ENCODE measurements at places on chromosomes 16 and 17. TPM values are rescaled to one million over a fixed set of nuclear protein-coding genes. Genes with fewer than 3 reads are reported as not detected.

DNA sequence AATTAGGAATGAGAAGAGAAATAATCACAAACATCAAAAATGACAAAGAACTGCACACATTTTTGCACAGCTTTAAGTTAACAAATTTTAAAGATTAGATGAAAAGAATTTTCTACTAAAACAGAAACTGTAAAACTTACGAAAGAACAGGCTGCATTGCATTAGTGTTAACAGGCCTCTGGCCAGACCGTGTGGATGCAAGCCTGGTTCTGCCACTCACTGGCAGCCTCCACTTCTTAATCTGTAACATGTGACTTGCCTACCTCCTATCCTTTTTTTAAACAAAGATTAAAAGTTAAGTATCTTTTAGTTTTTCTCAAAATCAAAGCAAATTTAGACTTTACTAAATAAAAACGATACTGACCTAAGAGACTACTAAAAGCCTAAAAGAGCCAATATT is 37.5 kb downstream of the CREBBP start:
- no peak for DNase-seq

Gene C16orf96
- polyA plus RNA-seq: not detected

DNA sequence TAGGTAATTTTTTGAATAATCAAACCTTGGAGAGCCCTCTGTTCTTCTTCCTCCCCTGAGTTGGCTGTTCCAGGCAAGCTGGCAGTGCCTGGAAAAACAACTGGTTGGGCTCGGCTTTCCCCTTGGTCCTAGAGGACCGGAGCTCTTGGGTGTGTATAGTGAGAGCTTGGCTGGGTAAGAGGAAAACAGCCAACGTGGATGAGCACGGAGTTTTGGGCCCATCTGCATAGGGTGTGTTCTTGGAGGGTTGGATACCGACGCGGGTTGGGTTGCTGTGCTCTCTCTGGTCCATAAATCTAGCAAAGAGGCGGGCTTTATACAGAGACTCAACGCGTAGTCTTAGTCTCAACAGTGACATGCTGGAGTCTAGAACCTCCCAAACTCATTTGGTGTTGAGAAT is 23.2 kb downstream of the ITGB3 start:
- DNase-seq: peak; percentile 70

DNA sequence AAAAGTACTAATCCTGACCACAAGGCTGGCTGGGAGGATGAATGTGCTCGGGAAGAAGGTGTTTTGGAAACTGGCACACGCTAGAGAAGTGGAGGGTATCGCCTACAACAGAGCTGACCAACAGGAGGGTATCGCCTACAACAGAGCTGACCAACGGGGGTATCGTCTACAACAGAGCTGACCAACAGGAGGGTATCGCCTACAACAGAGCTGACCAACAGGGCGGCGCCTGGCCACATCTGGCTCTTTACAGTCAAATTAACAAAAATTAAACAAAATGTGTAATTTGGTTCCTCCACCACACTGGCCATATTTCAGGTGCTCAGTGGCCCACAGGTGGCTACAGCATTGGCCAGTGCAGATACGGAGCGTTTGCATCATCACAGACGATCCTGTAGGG is 153.5 kb downstream of the CMIP start:
- no peak for DNase-seq

DNA sequence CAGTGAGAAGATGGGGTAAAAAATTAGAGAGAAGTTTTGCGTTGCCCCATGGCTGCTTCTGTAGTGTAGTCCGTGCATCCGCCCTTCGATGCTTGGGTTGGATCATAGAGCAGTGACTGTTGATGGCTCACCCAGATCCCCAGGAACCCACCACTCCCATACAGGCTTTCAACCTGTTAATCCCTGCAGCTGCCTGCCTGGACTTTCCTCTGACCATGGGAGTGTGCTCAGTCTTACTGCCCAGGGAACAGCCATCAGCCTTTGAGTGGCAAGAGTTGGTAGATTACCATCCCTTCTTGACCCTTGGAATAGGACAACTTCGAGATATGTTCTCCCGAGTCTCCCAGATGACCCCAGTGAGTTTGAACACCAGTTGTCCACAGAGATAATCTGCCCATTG is 299.5 kb upstream of the HSBP1 start:
- no peak for DNase-seq

DNA sequence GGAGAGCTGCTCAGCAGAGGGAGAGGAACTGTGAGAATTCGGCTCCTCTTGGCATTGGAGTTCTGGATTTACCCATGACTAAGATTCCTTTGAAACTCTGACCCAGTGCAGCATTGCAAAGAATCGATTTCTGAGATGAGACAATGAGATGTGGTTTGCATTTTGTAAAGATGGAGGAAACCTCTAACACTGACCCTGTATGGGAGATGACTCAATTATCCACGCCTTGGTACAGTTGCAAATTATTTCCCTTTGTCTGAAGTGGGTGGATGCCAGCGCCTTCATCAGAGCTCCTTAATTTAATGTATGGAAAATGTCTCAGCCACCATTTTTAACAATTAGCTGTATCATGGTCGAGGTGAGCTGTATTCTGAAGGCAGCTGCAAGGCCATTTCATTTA is 53.4 kb downstream of the NUP93 start:
- no peak for DNase-seq

- no peak for DNase-seq
These were observed 301.7 kb upstream of the PMFBP1 start for GRCh38 chr16:72473631-72474030.

DNA sequence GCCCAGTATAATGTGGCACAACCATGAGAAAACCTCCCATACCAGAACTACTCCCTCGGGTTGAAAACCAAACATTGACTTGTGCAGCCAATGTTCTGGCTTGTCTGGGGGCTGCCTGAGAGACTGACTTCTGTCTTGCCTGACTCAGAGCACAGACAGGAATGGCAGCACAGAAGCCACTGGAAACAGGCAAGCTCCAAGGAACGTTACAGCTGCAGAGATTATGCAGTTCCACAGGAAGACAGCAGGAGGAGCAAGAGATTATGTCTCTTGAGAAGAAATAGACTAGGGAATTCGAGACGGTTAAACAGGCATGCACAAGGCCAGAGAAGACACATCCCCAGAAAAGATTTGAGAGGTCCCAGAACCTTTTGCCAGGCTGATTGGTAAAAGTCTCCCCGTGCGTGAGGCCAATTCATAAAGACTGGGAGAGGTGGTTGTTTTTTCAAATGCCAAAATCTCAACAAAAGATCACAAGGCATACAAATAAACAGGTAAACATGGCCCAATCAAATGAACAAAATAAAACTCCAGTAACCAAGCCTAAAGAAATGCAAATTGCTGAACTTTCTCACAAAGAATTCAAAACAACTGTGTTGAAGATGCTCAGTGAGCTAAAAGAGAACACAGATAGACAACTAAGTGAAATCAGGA is 90.6 kb upstream of the CDH5 start:
- no peak for DNase-seq

GRCh38 chr16:65394281-65394680 is 272.4 kb upstream of the CDH11 start:
- no peak for DNase-seq
